ENCODE measurements at places on chromosomes 2 and 18.

GRCh38 chr18:64742898-64743297 lies 594.0 kb upstream of the LINC00305 start:
- H3K27ac ChIP-seq = no peak overlapping the region

GRCh38 chr18:57084331-57085271 lies 62.3 kb upstream of the BOD1L2 start:
- no peaks in the 10 kb centered on the region for H3K36me3 ChIP-seq
- peaks cover 26% of the 10 kb centered on the region for H3K27me3 ChIP-seq
- H3K27ac ChIP-seq = no peak overlapping the region

GRCh38 chr2:53473775-53474311 lies 293.8 kb upstream of the CHAC2 start:
- no peak for DNase-seq
- H3K4me1 ChIP-seq = no peaks in the 10 kb centered on the region
- no peak overlapping the region for H3K4me3 ChIP-seq
- H3K36me3 ChIP-seq = no peaks in the 10 kb centered on the region
- no peaks in the 10 kb centered on the region for H3K27me3 ChIP-seq

DNA sequence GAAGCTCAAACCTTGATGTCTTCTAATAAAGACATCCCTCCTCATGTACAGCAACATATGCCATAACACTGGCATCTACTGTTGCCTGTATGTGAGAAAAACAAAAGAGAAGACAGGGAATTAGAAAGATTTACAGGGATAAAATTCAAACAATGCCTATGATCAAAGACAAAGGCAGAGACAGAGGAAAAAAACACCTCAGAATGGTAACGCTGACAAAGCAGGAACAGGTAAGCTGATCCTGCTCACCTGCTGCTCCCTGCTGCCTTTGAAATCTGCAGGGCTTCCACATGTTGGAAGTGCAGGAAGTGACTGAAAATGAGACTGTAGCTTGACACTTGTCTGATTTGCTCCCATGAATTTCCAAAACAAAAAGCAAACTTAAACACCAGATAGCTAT lies 90.2 kb upstream of the DNAJC10 start:
- H3K27ac ChIP-seq = no peak overlapping the region
- H3K27me3 ChIP-seq = no peaks in the 10 kb centered on the region
- no peaks in the 10 kb centered on the region for H3K36me3 ChIP-seq
- DNase-seq = no peak
- no peak overlapping the region for H3K4me3 ChIP-seq

DNA sequence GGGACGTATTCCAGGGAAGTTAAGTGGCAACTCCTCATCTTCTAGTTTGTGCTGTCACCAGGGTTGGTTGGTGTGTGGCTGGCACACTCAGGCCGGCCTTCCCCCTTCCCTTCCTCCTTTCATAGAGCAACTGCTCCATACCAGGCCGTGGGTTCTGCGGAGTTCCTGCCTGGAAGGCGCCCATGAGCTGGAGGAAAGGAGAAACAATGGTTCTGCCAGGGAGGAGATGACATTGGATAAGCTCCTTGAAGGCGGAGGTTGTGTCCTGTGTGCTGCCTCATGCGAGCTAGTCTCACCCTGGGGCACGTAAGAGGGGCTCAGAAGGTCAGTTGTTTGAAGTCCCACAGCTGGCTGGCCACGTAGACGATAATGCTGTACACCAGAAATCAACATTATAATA lies 19.2 kb downstream of the ASAP2 start:
- H3K4me3 ChIP-seq = no peak overlapping the region
- H3K36me3 ChIP-seq = no peaks in the 10 kb centered on the region
- DNase-seq = no peak
- no peaks in the 10 kb centered on the region for H3K4me1 ChIP-seq
- peaks cover 30% of the 10 kb centered on the region for H3K27me3 ChIP-seq
- no peak overlapping the region for H3K27ac ChIP-seq

DNA sequence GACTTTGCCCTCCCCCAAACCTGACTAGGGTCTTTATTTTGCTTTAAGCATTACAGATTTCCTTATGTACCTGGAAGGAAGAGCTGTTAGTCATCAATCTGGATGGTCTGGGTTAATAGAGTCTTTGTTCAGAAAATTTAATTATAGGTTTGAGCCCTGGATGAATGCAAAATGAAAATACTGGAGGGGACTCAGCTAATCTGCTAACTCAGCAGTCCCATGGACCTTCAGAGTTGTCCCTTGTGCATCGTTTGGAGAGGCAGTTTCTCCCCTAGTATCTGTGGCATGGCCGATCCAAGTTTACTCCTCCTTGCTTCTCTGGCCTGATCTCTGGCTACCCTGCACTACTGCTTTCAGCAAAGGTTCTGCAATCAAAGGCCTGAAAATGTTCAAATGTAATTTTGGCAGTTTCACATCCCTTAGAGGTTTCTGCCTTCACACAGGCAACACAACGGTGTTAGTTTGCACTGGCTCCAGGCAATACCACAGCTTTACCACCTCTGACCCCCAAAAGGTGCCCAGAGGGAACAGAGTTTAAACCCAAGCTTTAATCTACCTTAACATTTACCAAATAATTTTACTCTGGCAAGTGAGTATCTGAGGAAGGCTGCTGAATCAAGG lies 134.3 kb downstream of the THADA start:
- H3K4me3 ChIP-seq = no peak overlapping the region
- no peaks in the 10 kb centered on the region for H3K27me3 ChIP-seq
- peaks cover 15% of the 10 kb centered on the region for H3K36me3 ChIP-seq
- H3K4me1 ChIP-seq = peaks cover 10% of the 10 kb centered on the region

DNA sequence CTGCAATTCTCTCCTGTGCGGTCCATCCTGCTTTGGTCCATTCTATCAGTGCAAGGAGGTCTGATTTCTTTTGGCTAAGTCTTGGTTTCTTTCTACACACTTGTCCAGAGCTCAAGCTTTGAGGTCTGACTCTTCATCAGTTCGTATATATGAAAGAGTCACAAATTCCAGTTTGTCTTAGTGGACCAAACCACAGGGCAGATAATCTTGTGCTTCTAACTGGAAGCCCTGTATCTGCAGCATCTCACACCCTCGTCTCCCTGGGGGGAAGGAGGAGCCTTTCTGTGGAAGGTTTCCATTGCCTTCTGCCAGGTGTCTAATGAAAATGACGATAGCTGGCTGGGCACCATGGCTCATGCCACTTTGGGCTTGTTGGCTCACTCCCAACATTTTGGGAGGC lies 148.5 kb downstream of the SPP2 start:
- H3K4me1 ChIP-seq = no peaks in the 10 kb centered on the region
- peaks cover 35% of the 10 kb centered on the region for H3K27me3 ChIP-seq
- no peak overlapping the region for H3K27ac ChIP-seq
- H3K36me3 ChIP-seq = no peaks in the 10 kb centered on the region

GRCh38 chr2:217846321-217846743 lies 156.5 kb downstream of the TNS1 start:
- no peaks in the 10 kb centered on the region for H3K36me3 ChIP-seq
- no peaks in the 10 kb centered on the region for H3K4me1 ChIP-seq
- no peak for DNase-seq
- peaks cover 11% of the 10 kb centered on the region for H3K27me3 ChIP-seq
- H3K4me3 ChIP-seq = no peak overlapping the region
- H3K27ac ChIP-seq = no peak overlapping the region

DNA sequence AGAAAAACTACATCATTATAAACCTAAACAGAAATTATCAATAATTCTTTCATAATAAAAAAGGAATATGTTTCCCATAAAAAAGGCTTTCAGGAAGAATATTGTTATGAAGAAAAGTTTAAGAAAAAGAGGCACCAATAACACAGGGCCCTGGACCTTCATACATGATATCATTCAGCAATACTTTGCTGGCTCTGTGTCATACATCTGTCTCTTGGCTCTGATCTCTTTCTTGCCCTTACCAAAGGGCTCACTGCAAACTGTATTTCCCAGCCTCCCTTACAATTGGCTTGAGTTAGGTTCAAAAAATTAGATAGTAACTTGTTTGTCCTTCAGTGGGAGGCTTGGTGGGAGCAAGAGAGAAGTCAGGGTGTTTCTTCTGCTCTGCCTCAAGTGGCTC lies 499.0 kb downstream of the TGIF1 start:
- no peaks in the 10 kb centered on the region for H3K4me1 ChIP-seq
- no peaks in the 10 kb centered on the region for H3K36me3 ChIP-seq
- no peak overlapping the region for H3K4me3 ChIP-seq
- DNase-seq = no peak

- no peak overlapping the region for H3K4me3 ChIP-seq
- H3K36me3 ChIP-seq = no peaks in the 10 kb centered on the region
- peaks cover 14% of the 10 kb centered on the region for H3K27me3 ChIP-seq
- H3K27ac ChIP-seq = no peak overlapping the region
- peaks cover 13% of the 10 kb centered on the region for H3K4me1 ChIP-seq
Observed at GRCh38 chr18:59802031-59802430, 97.8 kb upstream of the PMAIP1 start.

- no peaks in the 10 kb centered on the region for H3K36me3 ChIP-seq
- H3K27me3 ChIP-seq = no peaks in the 10 kb centered on the region
- no peak overlapping the region for H3K4me3 ChIP-seq
- H3K4me1 ChIP-seq = no peaks in the 10 kb centered on the region
- H3K27ac ChIP-seq = no peak overlapping the region
Observed at GRCh38 chr2:21599417-21599816, 475.6 kb downstream of the TDRD15 start.

GRCh38 chr2:164560181-164560792 lies 61.0 kb downstream of the GRB14 start:
- no peak overlapping the region for H3K27ac ChIP-seq
- no peak for DNase-seq
- no peaks in the 10 kb centered on the region for H3K36me3 ChIP-seq
- no peaks in the 10 kb centered on the region for H3K27me3 ChIP-seq
- H3K4me1 ChIP-seq = no peaks in the 10 kb centered on the region
- H3K4me3 ChIP-seq = no peak overlapping the region

GRCh38 chr2:160494201-160494644 lies 616 bp upstream of the RBMS1 start:
- H3K4me1 ChIP-seq = peaks cover 32% of the 10 kb centered on the region
- H3K27me3 ChIP-seq = peaks cover 23% of the 10 kb centered on the region
- DNase-seq = no peak

GRCh38 chr2:240812721-240813120 lies 7.3 kb downstream of the KIF1A start:
- no peaks in the 10 kb centered on the region for H3K4me1 ChIP-seq
- H3K27ac ChIP-seq = no peak overlapping the region
- peaks cover 32% of the 10 kb centered on the region for H3K27me3 ChIP-seq
- H3K36me3 ChIP-seq = peaks cover 2% of the 10 kb centered on the region

DNA sequence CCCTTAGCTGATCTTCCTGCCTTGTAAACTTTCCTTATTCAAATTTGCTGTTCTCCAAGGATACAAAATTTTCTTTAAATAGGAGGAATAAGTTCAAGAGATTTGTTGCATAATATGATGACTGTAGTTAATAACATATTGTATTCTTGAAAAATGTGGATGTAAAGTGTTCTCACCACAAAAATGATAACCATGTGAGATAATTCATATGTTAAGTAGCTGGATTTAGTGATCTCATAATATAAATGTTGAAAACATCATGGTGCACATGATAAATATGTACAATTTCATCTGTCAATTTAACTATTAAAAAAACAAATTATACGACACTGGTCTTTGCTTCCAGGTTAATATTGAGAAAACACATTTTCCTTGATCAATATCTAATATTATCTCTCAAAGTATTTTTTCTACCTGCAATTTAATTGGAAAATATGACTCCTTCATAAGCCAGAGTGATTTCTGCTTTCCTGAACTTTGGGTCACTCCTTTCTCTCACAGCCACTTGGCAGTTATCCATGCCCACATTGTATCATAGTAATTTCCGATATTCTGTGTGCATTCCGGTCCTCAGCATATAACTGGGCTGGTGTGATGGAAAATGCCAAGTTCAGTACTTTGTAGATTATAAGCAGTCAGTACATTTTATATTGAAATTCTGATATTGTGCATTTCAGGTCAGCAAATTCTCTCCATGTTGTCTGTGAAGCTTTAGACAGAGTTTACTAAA lies 152.6 kb downstream of the GULP1 start:
- no peaks in the 10 kb centered on the region for H3K4me1 ChIP-seq
- DNase-seq = no peak
- H3K27me3 ChIP-seq = no peaks in the 10 kb centered on the region
- no peak overlapping the region for H3K4me3 ChIP-seq
- H3K27ac ChIP-seq = no peak overlapping the region
- no peaks in the 10 kb centered on the region for H3K36me3 ChIP-seq

DNA sequence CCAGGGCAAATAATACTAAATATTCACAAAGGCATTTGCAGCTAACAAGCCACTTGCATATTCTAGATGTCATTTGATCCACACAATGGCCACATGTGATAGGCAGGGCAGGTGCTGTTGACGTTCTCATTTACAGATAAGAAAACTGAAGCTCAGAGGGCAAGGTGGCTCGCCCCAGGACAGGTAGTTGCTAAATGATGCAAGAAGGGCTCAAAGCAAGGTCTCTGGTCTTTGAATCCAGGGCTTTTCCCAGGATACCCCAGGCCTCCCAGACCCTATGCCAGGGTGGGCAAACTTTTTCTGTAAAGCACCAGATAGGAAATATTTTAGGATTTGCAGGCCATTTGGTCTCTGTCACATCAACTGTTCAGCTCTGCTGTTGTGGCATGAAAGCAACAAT lies 35.1 kb downstream of the LOXHD1 start:
- H3K36me3 ChIP-seq = no peaks in the 10 kb centered on the region
- peaks cover 14% of the 10 kb centered on the region for H3K27me3 ChIP-seq
- peaks cover 43% of the 10 kb centered on the region for H3K4me1 ChIP-seq
- no peak overlapping the region for H3K27ac ChIP-seq
- DNase-seq = no peak

GRCh38 chr2:9294764-9295163 lies 88.2 kb downstream of the ASAP2 start:
- H3K4me3 ChIP-seq = no peak overlapping the region
- DNase-seq = no peak
- no peaks in the 10 kb centered on the region for H3K36me3 ChIP-seq

DNA sequence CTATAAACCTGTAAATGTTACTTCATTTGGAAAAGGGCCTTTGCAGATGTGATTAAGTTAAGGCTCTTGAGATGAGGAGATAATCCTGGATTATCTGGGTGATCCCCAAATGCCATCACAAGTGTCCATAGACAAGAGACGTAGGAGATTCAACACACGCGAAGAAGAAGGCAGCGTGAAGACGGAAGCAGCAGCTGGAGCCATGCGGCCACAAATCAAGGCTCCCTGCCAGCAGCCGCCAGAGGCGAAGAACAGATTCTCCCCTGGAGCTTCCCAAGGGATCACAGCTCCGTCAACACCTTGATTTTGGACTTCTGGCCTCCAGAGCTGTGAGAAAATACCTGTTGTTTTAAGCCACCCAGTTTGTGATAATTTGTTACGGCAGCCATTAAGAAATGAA lies 11.0 kb upstream of the VAPA start:
- H3K27ac ChIP-seq = no peak overlapping the region
- H3K27me3 ChIP-seq = peaks cover 16% of the 10 kb centered on the region
- H3K4me3 ChIP-seq = no peak overlapping the region
- H3K4me1 ChIP-seq = no peaks in the 10 kb centered on the region

GRCh38 chr2:187461294-187462261 lies 13.5 kb upstream of the CALCRL start:
- no peak overlapping the region for H3K4me3 ChIP-seq
- no peaks in the 10 kb centered on the region for H3K36me3 ChIP-seq
- DNase-seq = no peak
- no peaks in the 10 kb centered on the region for H3K27me3 ChIP-seq

- H3K4me3 ChIP-seq = no peak overlapping the region
- no peaks in the 10 kb centered on the region for H3K36me3 ChIP-seq
- H3K4me1 ChIP-seq = no peaks in the 10 kb centered on the region
Observed at GRCh38 chr18:67007999-67008398, 404.1 kb upstream of the CDH19 start.

Data from activated naive CD4-positive, alpha-beta T cell treated with anti-CD3 and anti-CD28 coated beads, Interleukin-2, amount 10 ng/mL, durations not matched to agents 7 days and 5 days (primary cell).